ENCODE measurements at places on chromosomes 3 and 15.

DNA sequence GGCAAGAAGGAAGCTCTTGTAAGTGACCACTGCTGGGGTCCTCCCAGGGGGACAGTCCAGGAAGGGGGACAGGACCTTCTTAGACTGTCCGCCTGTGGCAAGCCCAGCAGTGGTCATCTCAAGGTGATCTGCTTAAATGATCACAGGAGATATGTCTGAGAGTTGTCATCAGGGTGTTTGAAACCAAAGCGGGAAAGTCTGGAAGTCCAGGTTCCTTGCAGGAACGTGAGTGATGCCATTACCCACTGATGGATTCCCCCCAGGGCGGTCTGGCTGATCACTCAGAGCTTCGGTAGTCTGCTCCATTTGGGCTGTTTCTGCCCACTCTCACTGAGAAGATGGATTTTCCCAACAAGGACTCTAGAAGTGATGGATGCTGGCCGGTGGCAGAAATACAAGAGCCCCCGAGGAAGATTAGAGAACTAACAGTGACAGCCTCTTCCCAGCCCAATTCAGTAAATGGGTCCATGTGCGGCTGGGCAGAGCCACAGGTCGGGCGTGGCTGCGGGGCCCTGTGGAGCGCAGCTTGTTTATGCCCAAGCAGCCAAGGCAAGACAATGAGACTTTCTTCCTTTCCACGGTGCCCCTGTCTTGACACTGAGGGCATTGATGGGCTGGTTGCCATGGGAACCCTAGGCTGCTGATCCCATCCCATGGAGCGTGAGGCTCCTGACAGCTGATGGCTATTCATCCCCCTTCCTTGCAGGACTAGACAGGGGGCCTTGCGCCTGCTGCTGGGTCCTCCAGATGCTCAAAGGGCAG, 9.5 kb downstream of the PCSK6 start:
- DNase-seq, result no peak

DNA sequence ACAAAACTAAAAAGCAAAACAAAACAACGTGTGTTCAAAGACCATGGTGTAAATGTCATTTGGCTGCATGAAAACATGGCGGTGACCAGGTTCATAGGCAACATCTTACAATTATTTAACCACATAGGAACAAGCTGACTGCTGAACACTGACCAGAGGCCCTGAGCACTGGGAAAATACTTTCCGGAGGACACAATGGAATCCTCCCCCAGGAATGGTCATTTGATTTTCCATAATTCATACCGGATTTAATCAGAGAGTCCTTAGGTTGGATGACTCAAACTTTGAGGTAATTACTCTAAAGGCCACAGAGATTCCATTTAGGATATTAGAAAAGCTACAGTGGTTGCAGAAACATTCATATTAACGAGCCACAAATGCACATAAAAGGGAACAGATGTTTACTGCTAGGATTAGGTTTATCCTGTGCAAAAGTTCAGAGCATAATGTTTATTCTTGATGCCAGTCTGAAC, 254.7 kb downstream of the NR1D2 start:
- DNase-seq, result no peak

- no peak for DNase-seq
These were observed 122.3 kb upstream of the NR2E3 start for GRCh38 chr15:71687902-71688508.

DNA sequence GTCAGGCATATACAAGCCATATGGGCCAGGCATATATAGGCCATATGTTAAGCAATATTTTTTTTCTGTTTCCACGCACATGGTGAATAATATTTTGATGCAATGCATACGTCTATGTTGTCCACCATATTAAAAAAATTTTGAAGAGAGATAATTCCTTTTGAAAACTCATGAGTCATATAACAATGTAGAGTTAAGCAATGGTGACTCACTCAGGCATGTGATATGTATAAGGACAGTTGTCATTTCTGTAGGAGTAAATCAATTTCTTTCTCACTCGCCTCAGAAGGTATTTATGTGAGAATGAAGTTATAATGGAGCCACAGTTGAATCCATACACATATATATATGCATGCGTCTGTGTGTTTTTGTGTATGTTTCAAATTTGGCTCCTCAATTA, 272.6 kb downstream of the EPHA3 start:
- DNase-seq, result no peak

DNA sequence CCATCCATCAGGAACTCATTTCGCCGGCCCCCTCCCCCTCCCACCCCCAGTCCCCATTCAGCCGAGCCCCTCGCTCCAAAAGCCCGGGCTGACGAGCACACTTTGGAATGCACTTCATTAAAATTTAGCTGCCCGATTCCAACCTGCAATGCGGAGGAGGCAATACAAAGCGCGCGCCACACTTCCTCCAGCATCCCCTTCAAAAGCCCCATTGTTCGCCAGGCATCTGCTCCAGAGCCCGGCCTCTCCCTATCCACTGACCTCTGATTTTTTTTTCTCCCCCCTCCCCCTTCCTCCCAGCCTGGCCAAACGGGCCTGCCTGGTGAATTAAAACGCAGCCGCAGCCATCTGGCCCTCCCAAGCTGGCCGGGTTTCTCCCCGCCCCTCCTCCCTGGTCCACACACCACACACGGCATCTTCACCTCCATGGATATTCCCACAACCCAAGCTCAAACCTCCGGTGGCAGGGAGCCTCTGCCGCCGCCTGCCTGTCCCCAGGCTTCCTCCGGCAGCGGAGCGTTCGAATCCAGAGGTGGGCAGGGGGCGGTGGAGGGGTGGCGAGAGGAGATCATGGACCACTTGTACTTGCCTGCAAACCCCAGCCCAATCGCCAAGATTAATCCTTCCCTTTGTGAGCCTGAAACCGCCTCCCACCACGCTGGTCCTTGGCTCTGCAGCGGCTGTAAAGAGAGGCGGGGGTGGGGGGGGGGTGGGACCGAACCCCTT, 441.3 kb downstream of the MAGI1 start:
- DNase-seq, result no peak

- DNase-seq, result no peak
These were observed 108.7 kb downstream of the MYO9A start for GRCh38 chr15:72009222-72009621.

DNA sequence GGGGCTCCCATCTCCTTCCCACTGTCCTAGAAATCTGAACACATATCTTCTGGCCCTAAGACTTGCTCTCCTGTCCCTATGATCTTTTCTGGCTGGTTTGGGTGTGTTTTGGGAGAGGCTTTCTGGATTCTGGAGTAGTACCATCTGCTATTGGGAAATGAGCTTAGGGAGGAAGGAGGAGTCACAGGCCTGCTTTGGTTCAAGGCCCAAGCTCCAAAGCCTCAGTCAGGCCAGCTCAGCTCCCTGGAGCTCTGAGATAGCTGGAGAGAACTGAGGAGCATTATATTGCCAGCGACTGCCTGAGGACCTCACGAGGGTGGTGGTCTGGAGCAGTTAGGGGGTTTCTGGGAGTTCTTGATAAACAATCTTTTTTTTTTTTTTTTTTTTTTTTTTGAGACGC, 18.7 kb downstream of the RASGRF1 start:
- no peak for DNase-seq

DNA sequence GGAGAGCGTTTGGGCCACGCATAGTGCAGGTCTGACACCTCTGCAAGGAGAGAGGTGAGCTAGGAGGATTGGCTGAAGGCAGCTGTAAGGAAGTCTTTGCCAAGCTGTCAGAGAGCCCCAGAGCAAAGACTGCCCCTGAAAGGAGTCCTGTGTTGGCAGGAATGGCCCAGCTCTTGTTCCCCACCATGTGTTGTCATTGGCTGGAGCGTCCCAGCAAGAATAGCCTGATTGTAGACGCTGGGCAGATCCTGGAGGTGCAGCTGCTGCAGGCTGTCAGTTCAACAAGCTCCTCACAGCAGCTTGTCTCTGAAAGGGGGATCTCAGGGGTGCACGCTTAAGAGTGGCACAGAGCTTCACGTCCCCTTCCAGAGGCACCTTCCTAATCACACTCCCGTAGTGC, 237.6 kb downstream of the FEZF2 start:
- no peak for DNase-seq

DNA sequence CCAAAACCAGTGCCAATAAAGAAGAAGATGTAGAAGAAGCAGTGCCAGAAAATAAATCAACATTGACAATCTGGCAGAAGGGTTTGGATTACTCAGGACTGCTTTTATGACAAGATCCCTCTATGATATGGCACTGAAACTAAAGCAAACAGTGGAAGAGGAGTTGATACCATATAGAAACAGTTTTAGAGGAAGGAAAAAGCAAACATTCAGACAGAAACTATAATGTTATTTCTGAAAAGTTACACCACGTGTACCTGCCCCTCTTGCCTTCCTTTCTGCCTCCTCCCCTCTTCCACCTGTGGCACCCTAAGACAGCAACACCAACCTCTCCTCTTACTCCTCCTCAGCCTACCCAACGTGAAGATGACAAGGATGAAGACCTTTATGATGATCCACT, 63.0 kb downstream of the SFMBT1 start:
- DNase-seq, result peak; percentile 12

GRCh38 chr15:74866090-74866489, 7.1 kb downstream of the SCAMP2 start:
- no peak for DNase-seq

GRCh38 chr3:46693892-46694226, 380 bp upstream of the ALS2CL start:
- peak; percentile 53 for DNase-seq

- DNase-seq, result no peak
These were observed 14.4 kb downstream of the RTP1 start for GRCh38 chr3:187211532-187212195.

- no peak for DNase-seq
These were observed 62.0 kb upstream of the GCNT3 start for GRCh38 chr15:59549301-59550185.

GRCh38 chr3:78025916-78026315, 986.0 kb downstream of the ROBO2 start:
- no peak for DNase-seq

DNA sequence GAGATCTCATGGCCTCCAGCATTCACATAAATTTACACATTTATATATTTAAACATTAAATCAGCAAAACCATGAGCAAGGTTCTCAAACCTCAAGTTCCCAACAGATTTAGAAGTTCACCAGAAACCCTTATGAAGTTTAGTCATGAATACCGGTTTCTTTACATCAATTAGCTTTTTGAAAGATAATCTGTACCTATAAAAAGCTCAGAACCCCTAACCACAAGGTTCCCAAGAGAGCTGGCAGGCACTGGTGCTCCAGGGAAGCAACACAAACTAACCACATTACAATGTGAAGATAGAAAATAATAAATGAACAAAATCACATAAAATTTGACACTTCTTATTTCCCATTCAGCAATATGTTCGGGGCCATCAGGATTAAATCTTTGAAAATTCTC, 150.9 kb downstream of the FBN1 start:
- DNase-seq, result no peak

DNA sequence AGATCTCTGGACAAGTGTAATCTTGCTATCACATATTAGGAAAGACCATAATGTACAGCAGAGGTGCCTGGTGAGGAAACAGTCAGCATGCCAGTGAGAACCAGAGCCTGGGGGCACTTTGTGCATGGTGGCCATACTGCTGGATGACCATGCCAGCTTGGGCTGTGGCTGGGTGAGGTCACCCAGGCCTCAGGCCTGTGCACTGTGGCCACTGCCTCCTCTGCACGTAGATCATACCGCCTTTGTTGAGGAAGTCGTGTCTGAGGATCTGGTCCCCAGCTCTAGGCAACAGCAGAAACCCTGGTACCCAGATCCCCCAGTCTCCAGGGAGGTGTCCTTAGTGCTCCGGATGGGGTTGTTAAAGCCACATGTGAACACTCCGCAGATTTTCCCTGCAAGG, 38.9 kb downstream of the ZNF710 start:
- no peak for DNase-seq

DNA sequence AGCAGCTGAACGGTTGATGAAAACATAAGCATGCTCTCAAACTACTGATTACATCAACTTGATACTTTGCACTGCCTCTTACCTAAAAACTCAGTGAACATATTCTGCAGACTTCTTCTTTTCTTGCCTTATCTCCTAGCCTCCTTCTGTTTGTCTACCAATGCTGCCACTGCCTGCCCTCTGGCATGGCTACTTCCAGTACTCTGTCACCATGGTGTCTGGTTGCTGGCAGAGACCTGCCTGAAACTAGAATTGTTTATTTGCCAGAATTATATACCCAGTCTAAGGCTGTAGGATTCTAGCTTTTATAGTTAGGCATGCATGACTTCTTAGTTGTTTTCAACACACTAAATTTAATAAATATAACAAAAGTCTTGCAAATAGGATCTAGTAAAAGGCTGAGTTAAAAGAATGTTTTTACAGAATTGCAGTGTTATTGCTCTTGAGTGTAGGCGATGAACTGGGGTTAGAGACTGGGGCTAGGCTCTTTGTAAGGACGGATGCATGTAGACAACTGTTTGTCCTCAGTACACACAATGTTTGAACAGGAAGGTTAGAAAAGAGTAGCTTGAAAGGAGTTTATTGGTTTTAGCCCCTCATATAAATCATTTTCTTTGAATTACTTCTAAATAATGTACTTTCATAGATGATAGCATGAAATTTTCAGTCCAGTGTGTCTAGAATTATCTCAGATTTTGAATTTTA, 116.3 kb downstream of the KCNAB1 start:
- no peak for DNase-seq

GRCh38 chr15:70361891-70362290, 264.2 kb upstream of the TLE3 start:
- no peak for DNase-seq

DNA sequence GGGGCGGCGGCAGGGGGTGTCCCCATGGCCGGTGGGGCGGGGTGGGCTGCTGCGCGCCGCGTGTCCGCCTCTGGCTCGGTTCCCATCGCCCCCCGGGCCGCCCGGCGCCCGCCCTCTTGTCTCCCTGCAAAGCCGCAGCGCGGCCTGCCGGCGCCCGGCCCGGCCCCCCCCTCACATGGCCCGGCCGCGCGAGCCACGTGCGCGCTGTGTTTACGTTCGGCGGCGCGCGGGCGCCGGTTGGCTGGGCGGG, 502 bp downstream of the NR1D2 start:
- no peak for DNase-seq

GRCh38 chr3:63652066-63652725, at the start of gene SNTN:
Gene SNTN, plus strand, starts transcription at chr3:63652675. Its CDS starts 13 bp downstream, at chr3:63652688.
- DNase-seq, result no peak

GRCh38 chr3:73874161-73874560, 249.4 kb upstream of the PDZRN3 start:
- DNase-seq, result no peak

DNA sequence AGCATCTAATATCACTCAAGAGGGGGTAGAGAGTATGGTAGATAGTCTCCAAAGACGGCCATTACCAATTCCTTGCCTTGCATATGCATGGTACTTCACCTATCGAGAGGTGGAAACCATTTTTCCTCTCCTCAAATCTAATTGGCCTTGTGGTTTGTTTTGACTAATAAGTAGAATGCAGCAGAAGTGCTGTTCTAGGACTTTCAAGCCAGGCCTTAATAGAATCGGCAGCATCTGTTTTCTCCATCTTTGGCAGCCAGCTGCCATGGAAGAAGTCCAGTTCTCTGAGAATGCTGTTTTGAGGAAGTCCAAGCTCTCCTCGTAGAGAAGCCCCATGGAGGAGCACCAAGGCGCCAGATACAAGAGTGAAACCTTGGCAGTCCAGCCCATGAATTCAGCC, 59.1 kb upstream of the RASGRP1 start:
- no peak for DNase-seq

- no peak for DNase-seq
These were observed 10.3 kb upstream of the MTMR10 start for GRCh38 chr15:31001702-31002101.

All from stimulated activated naive CD8-positive, alpha-beta T cell treated with anti-CD3 and anti-CD28 coated beads, Interleukin-15, Interleukin-2, amounts not matched to agents 100 U/mL and 50 U/mL, for 24 hours (primary cell).